CD4-positive, alpha-beta T cell treated with Interleukin-17A for 1 hour (primary cell): ENCODE measurements at places on chromosomes 11 and 22.

DNA sequence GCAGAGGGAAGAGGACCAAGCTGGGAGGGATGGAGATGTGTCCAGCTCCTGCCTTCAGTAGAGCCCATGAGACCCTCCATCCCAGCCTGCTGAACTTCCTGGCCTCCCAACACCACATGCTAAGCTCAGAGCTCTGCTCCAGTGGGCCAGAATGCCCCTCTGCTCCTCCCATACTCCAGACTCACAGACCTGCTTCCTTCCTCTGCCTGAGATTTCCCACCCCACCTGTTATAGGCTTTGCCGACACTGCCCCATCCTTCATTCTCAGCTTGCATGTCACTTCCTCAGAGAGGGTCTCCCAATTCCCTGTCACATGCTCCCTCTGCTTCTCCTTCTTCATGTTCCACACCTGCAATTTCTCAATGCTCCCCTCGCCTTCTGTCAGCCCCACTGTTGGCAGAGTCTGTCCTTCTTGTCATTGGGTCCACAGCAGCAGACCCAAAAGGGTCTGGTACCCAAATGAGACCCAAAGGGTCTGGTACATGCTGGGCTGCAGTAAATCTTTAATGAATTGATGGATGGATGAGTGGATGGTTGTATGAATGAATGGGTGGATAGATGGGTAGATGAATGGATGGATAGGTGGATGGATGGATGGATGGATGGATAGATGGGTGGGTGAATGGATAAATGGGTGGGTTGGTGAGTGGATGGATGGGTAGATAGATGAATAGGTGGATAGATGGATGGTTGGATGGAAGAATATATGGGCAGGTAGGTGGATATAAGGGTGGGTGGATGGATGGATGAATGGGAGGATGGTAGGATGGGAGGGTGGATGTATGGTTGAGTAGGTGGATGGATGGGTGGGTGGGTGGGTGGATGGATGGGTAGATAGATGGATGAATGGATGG, 105.3 kb upstream of the FGF3 start:
- no peak for DNase-seq

- DNase-seq: no peak
These were observed 2082.1 kb upstream of the RAG2 start for GRCh38 chr11:38680166-38680565.

DNA sequence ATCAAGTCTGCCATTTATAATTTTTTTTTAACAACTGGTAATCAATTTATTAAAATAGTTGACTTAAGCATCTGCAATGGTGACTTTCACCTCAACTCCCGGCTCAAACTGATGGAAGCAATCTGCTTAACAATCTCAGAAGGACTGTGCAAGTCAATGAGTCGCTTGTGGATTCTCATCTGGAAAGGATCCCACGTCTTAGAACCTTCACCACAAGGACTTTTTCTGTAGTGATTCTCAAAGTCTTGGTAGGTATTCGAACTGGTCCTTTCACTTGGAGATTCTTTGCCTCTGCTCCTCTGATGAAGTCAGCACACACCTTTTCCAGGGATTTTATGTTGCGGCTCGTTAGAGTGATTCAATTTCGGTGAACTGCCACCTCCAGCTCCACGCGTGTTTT, 7.3 kb downstream of the RSF1 start:
- no peak for DNase-seq

DNA sequence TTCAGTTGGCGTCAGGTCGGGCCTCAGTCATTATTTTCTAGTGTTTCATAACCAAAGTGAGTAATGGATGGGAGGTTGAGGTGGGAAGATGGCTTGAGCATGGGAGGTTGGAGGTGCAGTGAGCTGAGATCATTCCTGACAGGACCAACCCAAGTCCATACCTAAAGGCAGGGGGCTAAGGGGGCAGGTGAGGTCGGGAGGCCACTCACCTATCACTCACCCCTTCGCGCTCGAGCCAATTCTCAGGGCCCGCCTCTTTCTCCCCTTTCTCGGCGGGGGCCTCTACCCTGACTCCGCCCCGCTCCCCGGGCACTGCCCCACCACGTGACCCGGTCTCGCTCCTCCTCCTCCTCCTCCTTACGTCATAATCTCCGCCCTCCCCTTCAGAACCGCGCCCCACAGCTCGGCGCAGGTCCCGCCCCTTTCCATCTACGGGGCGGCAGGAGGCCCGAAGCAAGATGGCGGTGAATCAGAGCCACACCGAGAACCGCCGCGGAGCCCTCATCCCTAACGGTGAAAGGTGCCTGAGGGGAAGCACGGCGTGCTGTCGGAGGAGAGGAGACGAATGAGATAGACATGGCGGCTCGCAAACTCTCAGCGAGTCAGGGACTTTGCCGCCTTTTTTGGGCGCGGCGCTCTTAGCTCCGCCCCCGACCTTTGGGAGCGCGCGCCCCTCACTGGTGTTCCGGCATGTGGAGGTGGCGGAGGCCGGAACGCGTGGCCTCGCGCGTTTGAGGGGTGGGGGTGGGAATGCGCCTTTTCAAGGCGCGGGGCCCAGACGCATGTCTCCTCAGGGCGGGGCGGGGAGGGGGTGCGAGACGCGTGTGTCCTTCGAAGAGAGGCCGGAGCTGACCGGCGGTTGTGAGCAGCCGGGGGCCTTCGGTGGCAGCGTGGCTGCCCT, at the start of gene WBP2NL:
Gene WBP2NL (plus strand): TSS at position 428 of the 901 bp plus-strand sequence. CDS start 31 bp downstream, at position 459.
- DNase-seq: peak; percentile 94

DNA sequence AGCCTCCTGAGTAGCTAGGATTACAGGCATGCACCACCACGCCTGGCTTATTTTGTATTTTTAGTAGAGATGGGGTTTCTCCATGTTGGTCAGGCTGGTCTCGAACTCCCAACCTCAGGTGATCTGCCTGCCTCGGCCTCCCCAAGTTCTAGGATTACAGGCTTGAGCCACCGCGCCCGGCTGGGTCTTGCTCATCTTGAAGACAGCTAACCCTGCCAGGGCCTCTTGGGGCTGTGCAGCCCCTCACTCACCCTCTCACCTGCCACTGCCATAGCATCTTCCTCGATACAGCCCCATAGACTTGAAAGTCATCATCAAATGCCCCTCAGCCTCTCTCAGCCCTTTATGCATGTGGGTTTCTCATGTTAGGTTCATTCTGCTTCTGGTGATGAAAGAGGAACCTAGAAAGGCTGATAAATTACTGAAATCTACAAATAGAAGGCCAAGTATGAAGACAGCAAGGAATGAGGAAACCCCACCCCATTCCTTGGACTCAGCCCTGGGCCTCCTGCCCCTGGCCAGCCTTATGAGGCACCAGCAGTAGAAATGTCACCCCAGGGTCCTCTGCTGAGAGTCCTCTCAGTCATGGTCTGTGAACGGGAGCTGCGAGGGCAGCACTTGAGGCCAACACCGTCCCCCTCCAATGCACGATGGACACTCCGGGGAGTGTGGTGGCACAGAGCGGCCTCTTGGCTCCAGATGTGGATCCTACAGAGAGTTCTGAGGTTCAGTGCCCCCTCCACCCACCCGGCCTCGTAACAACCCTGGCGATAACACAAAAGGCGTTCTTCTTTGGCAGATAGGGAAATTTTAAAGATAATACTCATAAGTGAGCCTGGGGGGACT, 24.8 kb downstream of the SCGB1A1 start:
- DNase-seq: no peak

GRCh38 chr11:129605815-129606214, 209.8 kb upstream of the TMEM45B start:
- DNase-seq: no peak

- DNase-seq: peak; percentile 40
These were observed at the start of gene PYGM for GRCh38 chr11:64759722-64760719. Gene PYGM (minus strand): TSS chr11:64759974. CDS start chr11:64759898, 76 bp downstream.

- DNase-seq: no peak
These were observed 5.5 kb downstream of the CBX6 start for GRCh38 chr22:38866399-38867123.

GRCh38 chr22:31347251-31348008, 1.3 kb upstream of the PATZ1 start:
- DNase-seq: peak; percentile 47

GRCh38 chr22:32203181-32204039, 1.5 kb downstream of the RFPL2 start:
- DNase-seq: no peak

GRCh38 chr22:48101704-48102103, 1339.3 kb downstream of the TBC1D22A start:
- DNase-seq: no peak

DNA sequence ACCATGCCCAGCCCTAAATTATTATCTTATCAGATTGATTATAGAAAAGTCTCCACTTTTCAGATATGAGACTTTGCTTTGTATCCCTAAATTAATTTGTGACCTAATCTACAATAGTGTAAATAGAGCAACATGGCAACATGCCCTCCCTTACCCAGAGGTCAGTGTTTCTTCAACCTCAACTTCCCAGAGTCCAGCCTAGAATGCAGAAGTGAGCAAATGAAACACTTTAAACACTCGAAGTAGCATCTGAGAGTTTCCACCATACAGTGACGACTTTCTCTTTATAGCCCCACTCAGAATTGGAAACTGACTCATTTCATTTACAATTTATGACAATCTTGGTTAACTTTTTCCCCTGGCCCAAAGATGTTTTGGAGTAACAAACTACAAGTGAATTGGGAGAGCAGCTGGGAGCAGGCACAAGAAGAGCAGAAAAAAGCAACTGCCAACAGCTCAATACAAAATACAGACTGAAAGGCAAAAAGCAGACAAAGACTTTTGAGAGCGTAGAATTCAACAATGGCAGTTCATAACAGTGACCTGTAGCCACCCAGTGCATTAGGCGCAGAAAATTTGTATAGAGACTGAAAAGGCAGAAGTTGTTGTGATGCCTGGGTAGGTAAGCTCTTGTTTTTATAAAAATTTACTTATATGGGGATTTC, 10.1 kb upstream of the BLID start:
- no peak for DNase-seq

DNA sequence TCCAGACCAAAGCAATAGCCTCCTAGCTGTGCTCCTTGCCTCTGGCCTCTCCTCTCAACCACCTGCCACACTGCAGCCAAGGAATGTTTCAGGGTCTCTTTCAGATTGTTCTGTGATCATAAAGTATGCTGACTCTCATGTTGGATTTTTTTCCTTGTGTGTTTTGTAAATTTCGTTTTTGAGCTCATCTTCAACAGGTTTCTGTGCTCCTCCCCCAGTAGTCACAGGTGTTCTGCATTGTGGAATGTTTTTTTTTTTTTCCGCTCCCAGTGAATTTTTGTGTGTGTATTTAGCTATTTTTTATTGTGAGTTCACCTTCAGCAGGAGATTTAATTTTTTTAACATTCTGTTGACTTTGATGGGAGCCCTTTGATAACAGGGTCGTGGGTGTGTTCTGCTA, 153.7 kb downstream of the MYO18B start:
- no peak for DNase-seq

GRCh38 chr22:27476729-27477128, 324.8 kb downstream of the MN1 start:
- no peak for DNase-seq

- no peak for DNase-seq
These were observed 1488.6 kb downstream of the TBC1D22A start for GRCh38 chr22:48250937-48251530.

- no peak for DNase-seq
These were observed 54.6 kb downstream of the C11orf58 start for GRCh38 chr11:16793009-16793408.

- no peak for DNase-seq
These were observed 64.4 kb downstream of the CD82 start for GRCh38 chr11:44629732-44630345.

DNA sequence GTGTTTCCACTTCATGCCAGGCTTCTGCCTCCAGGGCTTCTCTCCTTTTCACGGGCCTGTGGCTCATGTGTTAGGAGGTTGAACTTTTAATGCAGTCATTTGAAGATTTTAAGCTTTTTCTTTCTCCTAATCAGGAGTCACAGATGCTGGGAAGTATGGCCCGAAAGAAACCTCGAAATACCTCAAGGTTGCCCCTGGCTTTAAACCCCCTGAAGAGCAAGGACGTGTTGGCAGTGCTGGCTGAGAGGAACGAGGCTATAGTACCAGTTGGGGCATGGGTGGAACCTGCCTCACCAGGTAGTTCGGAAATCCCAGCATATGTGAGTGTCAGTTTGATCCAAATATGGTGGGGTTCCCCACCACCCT, 571 bp downstream of the CCDC15 start:
- DNase-seq: no peak

DNA sequence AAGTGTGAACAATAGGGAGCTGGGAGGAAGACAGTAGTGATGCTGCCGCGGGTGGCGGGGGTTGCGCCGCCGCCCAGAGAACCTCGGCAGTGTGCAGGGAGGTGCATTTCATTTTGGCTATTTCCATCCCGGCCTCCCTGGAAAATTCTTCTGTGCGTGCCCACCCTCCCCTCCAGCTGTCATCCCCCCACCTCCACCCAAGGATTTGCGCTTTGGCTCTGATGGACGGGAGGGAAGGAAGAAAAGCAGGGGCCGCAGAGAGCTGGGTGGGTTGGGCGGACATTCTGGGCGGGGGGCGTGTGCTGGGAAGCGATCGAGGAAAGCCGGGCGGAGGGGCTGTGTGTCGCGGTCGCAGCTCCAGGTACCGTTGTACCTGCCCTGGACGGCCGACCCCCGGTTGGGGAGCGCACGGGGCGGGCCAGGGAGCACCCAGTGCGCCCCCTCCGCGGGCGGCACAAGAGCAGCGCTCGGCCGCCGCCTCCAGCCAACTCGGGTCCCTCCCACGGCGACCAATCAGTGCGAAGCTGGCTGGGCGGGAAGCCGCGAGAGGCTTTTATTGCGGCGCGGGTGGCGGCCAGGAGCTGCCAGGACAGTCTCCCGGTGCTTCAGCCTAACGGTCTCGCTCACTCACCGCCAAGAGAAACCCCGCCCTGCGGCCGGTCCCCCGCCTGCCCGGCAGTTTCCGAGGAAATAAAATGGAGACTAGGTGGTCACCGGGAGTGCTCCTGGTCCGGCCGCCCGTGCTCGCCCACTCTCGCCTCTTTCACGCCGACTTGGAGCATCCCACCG, 1.6 kb downstream of the NCAM1 start:
- DNase-seq: no peak

DNA sequence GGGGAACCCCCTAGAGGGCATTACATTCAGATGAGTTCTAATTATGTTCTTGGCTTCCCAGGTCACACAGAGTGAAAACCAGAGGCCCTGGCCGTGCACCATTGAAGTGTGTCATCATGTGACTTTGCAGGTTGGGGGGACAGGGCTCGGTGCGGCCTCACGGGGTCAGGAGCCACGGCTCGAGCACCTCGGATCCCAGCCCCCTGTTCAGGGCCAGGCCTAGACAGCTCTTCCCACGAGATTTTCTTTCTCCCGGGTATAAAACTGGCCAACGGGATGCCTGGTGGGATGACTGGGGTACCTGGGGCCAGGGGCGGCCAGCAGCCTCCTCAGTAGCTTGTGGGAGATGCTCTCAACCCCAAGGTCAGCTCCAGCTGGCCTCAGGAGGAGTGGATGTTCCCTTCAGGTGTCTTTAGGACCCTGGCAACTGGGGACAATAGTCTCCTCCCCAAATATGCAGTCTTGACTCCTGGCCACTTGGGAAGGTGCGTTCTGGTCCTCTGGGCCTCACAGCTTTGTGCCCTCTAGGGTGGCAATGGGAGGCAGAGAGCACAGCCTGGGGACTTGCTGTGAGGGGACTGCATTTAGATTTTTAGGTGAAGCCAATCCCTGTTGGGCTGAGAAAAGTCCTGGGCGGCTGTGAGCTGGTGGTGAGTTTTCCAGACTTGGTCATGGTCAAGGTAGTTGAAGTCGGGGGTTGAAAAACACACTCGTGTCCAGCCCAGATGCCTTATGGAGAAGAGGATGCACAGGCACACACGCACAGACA, 95.6 kb downstream of the KCNQ1 start:
- no peak for DNase-seq

GRCh38 chr11:128506999-128507611, 80.3 kb downstream of the ETS1 start:
- no peak for DNase-seq
